Activated CD8-positive, alpha-beta memory T cell treated with anti-CD3 and anti-CD28 coated beads for 1 hour (primary cell): ENCODE measurements at places on chromosomes 6 and 20.

GRCh38 chr20:32391003-32391402 lies 32.9 kb downstream of the ASXL1 start:
- DNase-seq, result no peak

GRCh38 chr20:48839154-48839917 lies 11.5 kb upstream of the PREX1 start:
- no peak for DNase-seq

DNA sequence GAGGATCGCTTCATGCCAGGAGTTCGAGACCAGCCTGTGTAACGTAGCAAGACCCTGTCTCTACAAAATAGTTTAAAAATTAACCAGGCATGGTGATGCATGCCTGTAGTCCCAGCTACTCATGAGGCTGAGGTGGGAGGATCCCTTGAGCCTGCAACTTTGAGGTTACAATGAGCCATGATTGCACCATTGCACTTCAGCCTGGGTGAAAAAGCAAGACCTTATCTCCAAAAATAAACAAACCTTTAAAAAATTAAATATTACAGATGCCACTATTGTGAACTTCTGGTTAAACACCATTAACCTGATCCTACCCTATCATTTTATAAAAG lies 116.8 kb downstream of the ARHGAP18 start:
- no peak for DNase-seq

- no peak for DNase-seq
These were observed 591.3 kb downstream of the HACE1 start for GRCh38 chr6:104268389-104268788.

DNA sequence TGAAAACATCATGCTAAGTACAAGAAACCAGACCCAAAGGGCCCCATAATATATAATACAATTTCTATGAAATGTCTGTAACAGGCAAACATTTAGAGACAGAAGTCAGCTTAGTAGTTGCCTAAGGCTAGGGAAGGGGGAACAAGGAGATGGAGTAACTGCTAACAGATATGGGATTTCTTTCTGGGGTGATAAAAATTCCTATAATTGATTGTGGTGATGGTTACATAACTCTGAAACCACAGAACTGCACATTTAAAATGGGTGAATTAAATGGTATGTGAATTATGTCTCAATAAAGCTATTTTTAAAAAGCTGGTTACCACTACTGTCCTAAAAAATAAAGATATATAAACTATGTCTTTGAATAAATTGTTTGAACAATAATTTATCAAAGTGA lies 3.2 kb downstream of the CEP162 start:
- no peak for DNase-seq

GRCh38 chr6:90533615-90534336 lies 53.1 kb downstream of the MAP3K7 start:
- no peak for DNase-seq

DNA sequence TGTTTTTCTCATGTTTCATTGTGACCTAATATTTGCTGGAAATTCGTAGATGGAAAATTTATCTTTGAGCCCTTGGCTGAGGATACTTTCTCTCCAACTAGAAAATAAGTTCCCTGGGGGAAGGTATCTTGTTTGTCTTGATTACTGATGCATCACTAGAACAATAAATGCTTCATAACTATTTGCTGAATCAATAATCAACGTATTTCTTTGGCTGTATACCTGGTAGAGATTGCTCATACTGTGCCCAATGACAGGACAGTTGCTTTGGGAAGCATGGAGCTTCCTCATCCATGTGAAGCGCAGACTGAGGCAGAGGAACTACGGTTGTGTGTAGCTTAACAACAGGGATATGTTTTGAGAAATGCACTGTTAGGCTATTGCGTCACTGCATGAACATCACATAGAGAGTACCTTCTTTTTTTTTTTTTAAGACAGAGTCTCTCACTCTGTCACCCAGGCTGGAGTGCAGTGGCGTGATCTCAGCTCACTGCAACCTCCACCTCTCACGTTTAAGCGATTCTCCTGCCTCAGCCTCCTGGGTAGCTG lies 34.2 kb upstream of the RPN2 start:
- no peak for DNase-seq

GRCh38 chr6:104305206-104305605 lies 554.5 kb downstream of the HACE1 start:
- no peak for DNase-seq

DNA sequence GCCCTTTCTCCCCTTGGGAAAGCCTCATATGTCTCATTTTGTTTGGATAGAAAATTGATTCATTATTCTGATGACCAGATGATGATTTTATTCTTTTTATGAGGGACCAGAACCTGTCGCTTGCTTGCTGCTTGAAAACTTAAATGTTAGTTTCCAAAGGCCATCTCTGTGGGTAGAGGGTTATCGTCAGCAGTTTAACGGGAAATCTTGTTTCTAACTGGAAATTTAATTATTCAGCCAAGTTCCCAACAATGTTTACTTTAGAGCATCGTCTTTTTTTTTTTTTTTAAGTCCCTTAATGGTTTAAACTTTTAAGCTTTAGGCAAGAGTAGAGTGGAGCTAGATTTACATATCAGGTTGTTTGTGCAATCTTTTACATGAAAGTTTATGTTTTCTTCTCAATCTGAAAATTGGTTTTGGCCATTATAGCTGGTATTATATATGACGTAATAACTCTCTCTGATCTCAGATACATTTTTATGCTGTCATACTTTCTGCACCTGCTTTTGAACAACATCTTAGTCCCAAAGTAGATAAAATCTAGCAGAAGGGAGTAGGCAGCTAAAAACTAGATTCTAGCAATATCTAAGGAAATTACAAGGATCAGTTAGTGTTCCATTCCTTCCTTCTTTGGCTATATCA lies 93.9 kb downstream of the FOXO3 start:
- DNase-seq, result no peak

GRCh38 chr20:11654766-11655165 lies 262.9 kb upstream of the BTBD3 start:
- DNase-seq, result no peak

- DNase-seq, result no peak
These were observed 48.8 kb downstream of the DST start for GRCh38 chr6:56593801-56594318.

DNA sequence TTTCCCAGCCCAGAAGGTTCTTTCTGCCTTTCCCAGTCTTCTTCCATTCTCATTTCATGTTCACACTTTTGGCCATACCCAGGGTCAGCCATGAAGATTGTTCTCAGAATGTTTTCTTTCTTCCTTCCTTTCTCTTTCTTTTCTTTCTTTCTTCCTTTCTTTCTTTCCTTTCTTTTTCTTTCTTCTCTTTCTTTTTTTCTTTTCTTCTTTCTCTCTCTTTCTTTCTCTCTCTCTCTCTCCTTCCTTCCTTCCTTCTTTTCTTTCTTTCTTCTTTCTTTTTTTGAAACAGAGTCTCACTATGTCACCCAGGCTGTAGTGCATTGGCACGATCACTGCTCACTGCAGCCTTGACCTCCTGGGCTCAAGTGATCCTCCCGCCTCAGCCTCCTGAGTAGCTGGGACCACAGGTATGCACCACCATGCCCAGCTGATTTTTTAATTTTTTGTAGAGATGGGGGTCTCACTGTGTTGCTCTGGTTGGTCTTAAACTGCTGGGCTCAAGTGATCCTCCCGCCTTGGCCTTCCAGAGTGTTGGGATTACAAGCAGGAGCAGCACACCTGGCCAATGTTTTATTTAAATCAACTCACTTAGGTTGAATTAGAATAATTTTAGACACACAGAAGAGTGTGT lies 13.1 kb upstream of the FAM110A start:
- no peak for DNase-seq

DNA sequence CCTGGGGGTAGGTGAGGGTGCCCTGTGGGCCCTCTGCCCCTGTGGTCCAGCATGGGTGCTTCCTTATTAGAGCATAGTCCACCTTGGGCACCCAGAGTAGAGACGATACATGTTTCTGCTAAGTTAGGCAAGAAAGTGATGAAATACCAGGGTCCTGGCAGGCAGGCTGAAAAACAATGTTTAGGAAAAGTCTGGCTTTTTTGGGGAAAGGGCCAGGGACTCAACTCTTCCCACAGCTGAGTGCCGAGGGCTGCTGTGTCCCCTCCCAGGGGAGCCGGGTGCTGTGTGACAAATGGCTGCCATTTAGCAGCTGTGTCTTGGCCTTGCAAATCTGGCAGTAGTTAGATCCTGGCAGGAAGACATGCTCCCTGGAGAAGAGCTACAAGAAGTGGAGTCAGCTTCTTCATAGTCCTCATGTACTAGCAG lies 61.5 kb downstream of the RREB1 start:
- no peak for DNase-seq

DNA sequence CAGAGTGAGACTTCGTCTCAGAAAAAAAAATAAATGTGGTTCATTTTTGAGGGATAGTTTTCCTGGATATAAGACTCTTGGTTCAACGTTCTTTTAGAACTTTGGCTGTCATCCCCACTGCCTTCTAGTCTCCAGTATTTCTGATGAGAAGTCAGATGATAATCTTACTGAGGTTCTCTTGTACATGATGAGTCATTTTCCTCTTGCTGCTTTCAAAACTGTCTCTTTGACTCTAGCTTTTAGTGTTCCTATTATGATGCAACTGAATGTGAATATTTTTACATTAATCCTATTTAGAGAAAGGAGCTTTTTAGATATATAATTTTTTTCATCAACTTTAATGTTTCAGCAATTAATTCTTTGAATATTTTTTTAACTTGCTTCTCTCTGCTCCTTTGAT lies 46.0 kb upstream of the OR14J1 start:
- no peak for DNase-seq
